CD14-positive monocyte (primary cell): ENCODE measurements at places on chromosomes 2 and 18.
A peak's percentile ranks its signal among the peaks of the same experiment; 100 is the strongest.

DNA sequence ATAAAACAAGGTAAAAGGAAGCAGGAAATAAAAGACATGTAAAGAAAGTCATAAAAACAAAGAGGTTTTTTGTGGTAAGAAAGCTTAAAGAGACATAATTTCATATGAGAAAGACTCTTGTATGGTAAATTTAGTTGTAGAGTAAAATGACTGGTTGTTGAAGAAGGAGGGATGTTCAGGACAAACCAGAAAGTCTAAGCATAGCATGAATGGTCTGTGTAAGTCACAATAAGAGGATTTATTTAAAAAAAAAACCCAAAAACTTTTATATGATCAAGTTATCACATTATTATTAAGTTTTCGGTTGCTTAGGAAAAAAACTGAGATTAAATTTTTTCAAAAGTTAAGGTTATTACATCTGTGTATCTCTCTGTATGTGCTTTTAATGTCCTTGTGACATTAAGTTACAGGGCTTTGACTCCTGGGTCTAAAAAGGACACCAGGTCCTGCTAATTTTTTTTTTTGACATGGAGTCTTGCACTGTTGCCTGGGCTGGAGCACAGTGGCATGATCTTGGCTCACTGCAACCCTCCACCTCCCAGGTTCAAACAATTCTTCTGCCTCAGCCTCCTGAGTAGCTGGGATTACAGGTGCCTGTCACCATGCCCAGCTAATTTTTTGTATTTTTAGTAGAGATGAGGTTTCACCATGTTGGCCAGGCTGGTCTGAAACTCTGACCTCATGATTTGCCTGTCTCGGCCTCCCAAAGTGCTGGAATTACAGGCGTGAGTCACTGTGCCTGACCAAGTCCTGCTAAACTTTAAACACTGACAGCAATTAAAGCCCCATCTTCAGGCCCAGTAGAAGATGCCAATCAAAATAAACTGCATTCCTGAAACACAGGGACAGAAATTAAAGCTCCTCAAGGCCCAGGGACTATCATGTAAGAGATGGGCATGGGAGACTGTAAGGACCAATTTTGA, 14.2 kb upstream of the OXER1 start:
- no peak overlapping the region for H3K27ac ChIP-seq
- H3K27me3 ChIP-seq: no peaks in the 10 kb centered on the region
- H3K36me3 ChIP-seq: peaks cover 12% of the 10 kb centered on the region
- no peak overlapping the region for H3K4me3 ChIP-seq
- DNase-seq: no peak
- H3K4me1 ChIP-seq: no peaks in the 10 kb centered on the region

DNA sequence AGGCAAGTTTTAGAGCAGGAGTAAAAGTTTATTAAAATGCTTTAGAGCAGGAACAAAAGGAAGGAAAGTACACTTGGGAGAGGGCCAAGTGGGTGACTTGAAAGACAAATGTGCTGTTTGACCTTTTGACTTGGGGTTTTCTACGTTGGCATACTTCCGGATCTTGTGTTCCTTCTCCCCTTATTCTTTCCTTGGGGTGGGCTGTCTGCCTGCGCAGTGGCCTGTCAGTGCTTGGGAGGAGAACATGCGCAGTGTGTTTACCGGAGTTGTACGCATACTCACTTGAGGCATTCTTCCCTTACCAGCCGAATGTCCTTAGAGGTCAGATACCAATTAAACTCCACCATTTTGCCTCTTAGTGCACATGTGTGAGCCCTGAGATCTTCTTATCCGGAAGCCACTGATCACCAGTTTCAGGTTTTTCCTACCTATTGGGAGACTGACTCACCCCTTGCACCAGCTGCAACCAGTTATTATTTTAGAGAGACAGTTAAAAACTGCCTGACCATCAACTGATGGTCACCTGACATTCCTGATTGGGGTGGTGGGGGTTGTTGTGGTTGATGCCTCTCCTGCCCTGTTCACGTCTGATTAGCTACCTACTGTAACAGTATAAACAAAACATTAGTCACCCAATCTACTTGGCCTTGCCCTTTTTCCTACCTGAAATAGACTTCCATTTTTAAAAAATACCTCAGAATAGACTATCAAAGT, 67.5 kb downstream of the NYAP2 start:
- no peak overlapping the region for H3K27ac ChIP-seq
- no peaks in the 10 kb centered on the region for H3K36me3 ChIP-seq
- no peak overlapping the region for H3K4me3 ChIP-seq
- no peak for DNase-seq
- no peaks in the 10 kb centered on the region for H3K4me1 ChIP-seq

- H3K27ac ChIP-seq: no peak overlapping the region
- no peaks in the 10 kb centered on the region for H3K36me3 ChIP-seq
- DNase-seq: peak; percentile 32
- no peak overlapping the region for H3K4me3 ChIP-seq
Observed at GRCh38 chr2:219628986-219629901, 1.8 kb downstream of the SLC4A3 start.

DNA sequence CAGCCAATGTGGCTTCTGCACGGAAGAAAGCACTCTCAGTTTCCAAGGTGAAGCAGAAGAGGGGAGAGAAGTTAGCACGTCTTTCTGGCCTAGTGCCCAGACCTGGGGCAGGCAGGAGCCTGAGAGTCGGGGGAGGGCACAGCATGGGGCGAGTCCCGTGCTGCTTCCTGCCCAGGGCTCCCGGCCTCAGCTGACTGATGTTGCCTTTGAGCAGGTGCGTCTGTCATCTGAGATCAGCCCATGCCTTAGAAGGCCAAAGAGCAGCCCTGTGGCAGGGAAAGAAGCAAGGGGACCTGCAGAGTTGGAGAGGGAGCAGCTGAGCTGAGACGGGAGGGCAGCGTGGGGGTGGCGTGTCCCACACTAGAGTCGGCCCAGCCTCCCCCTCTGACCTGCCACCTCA, 3.3 kb downstream of the KCNIP3 start:
- H3K4me1 ChIP-seq: no peaks in the 10 kb centered on the region
- H3K27ac ChIP-seq: no peak overlapping the region

DNA sequence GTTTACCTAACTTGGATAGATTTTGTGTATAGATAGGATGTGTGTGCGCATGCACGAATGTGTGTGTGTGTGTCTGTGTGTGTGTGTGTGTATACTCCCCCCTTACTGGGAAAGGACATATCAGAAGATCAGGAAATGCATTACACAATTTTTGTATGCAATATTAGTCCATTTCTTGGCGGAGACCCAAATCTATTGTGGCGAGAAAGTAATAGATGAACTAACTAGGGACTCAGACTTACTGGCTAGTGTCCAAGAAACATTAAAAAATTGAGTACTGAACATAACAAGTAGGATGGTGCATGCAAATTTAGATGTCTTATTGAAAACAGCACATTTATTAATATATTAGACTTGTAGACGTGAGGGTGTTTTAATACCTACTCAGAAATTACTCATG, 1036.5 kb upstream of the FANCL start:
- no peak overlapping the region for H3K4me3 ChIP-seq
- H3K27me3 ChIP-seq: no peaks in the 10 kb centered on the region
- H3K4me1 ChIP-seq: peaks cover 4% of the 10 kb centered on the region
- no peak overlapping the region for H3K27ac ChIP-seq

GRCh38 chr2:127201452-127201851, 18.6 kb downstream of the CYP27C1 start:
- DNase-seq: no peak
- no peaks in the 10 kb centered on the region for H3K36me3 ChIP-seq
- H3K4me1 ChIP-seq: no peaks in the 10 kb centered on the region

- H3K36me3 ChIP-seq: no peaks in the 10 kb centered on the region
- H3K4me3 ChIP-seq: no peak overlapping the region
- no peak overlapping the region for H3K27ac ChIP-seq
- DNase-seq: no peak
- no peaks in the 10 kb centered on the region for H3K27me3 ChIP-seq
Observed at GRCh38 chr18:22517356-22517755, 99.6 kb upstream of the CTAGE1 start.

GRCh38 chr2:100344433-100344832, 22.1 kb upstream of the LONRF2 start:
- H3K4me1 ChIP-seq: no peaks in the 10 kb centered on the region
- no peaks in the 10 kb centered on the region for H3K27me3 ChIP-seq
- no peak overlapping the region for H3K4me3 ChIP-seq
- no peak overlapping the region for H3K27ac ChIP-seq
- no peak for DNase-seq
- H3K36me3 ChIP-seq: no peaks in the 10 kb centered on the region

GRCh38 chr2:235162837-235163197, 211.0 kb downstream of the SH3BP4 start:
- no peak for DNase-seq
- no peaks in the 10 kb centered on the region for H3K36me3 ChIP-seq
- H3K27me3 ChIP-seq: no peaks in the 10 kb centered on the region
- no peak overlapping the region for H3K4me3 ChIP-seq
- no peak overlapping the region for H3K27ac ChIP-seq

- no peak overlapping the region for H3K4me3 ChIP-seq
- no peaks in the 10 kb centered on the region for H3K4me1 ChIP-seq
- H3K27me3 ChIP-seq: no peaks in the 10 kb centered on the region
- no peak overlapping the region for H3K27ac ChIP-seq
- no peaks in the 10 kb centered on the region for H3K36me3 ChIP-seq
- DNase-seq: no peak
Observed at GRCh38 chr2:88811681-88812080, 120.2 kb downstream of the RPIA start.

DNA sequence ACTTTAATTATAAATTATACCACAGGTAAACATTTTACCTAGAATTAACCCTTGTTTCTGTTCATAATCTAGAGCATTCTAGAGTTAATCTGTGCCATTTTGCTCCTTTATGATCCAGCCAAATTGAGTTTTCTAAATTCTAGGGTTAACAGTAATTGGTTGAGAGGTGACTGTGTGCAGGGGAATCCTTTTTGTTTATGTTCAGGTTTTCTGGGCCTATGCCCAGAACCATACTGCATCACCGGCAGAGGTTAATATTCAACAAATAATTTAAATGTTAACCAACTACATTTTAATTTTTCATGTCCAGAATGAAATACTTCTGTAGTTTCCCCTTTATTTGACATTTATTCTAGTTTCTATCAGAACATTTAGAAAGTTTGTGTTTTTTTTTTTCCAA, 32.3 kb downstream of the CARF start:
- DNase-seq: no peak
- no peak overlapping the region for H3K4me3 ChIP-seq
- H3K27ac ChIP-seq: no peak overlapping the region
- H3K4me1 ChIP-seq: no peaks in the 10 kb centered on the region

DNA sequence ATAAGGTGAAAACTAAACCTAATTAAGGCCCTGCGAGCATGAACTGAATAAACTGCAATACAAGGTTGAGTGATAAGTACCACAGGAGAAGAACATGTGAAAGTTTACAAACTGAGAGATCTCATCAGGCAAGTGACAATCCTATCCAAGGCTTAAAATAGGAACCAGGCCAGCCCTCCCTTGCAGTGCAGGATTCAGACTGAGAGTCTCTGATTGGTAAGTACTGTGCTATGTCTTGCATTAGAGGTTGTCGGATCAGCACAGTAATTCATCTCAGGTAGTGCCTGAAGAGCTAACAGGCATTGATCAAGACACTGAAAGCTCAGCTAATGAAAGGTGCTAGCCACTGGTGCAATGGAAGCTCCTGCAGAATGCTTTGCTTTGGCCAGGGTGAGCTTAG, 801.7 kb upstream of the ID2 start:
- no peaks in the 10 kb centered on the region for H3K27me3 ChIP-seq
- H3K36me3 ChIP-seq: no peaks in the 10 kb centered on the region
- H3K27ac ChIP-seq: no peak overlapping the region
- H3K4me3 ChIP-seq: no peak overlapping the region
- no peak for DNase-seq

DNA sequence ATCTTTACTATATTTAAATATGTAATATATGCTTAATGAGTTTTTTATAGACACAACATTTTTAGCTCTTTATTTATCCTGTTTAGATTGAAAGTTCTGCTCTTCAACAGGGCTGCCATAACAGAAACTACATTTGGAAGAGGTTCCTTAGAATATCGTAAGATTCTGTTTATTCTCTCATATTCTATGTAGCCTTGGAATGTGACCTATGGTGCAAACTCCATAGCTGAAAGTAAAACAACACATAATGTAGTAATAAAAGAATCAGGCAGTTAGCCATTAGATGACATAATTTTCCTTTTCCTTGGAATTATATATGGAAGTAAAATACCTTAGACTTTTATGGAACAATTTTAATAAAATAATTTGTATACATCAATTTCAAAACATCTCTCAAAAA, 91.3 kb downstream of the ZNF804A start:
- H3K4me3 ChIP-seq: no peak overlapping the region
- H3K27me3 ChIP-seq: no peaks in the 10 kb centered on the region
